ENCODE measurements at places on chromosomes 3 and 15.

DNA sequence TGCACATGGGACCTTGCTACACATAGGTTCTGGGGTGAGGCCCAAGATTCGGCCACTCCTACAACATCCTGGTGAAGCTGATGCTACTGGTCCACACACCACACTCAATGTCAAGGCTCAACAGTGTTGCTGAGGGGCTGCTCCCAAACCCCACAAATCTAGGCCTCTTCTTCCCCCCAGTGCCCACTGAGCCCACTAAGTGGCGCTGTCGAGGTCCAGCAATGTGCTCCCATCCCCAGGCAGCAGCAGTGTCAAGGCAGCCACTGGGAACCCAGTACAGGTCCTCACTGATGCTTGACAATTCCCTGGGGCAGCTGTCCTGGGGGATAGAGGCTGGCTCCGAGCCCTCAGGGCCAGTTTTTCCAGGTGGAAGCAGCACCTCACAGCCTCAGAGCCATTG is 21.5 kb downstream of the SCN5A start:
- DNase-seq: no peak

DNA sequence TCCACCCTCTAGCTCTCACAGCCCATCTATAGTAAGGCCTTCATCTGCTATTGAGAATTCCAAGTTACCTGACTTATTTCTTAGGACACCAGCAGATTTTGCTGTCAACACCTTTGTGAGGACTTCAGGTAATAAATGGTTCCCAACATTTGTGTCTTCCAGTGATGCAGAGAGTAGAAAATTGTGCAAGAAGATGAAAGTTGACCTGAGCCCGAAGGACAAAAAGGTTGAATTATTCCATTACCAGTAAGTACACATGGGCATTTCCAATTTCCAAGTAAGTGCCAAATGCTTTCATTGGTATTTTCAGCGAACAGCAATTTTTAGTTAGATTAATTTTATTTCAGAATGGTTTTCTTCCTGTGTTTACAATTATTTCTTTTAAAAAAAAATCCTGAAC is 35.4 kb downstream of the PDIA5 start:
- DNase-seq: no peak

DNA sequence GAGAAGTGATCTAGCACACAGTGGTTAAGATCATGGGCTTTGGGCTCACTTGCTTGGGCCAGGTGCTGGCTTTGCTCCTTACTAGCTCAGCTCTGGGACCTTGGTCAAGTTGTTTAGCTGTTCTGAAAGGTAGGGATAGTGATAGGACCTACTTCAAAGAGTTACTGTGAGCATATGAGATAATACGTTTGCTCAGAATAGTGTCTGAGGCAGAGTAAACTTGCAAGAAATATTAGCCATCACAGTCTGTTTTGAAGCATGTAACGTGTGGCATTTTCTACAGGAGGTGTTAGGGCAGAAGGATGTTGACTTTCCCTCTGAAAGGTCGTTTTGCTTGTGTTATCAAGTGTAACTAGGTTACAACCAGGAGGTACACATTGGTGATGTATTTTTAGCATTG is 34.5 kb upstream of the NFKBIZ start:
- DNase-seq: no peak

- no peak for DNase-seq
Measured at GRCh38 chr15:54567408-54568035, 589.3 kb downstream of the UNC13C start.

DNA sequence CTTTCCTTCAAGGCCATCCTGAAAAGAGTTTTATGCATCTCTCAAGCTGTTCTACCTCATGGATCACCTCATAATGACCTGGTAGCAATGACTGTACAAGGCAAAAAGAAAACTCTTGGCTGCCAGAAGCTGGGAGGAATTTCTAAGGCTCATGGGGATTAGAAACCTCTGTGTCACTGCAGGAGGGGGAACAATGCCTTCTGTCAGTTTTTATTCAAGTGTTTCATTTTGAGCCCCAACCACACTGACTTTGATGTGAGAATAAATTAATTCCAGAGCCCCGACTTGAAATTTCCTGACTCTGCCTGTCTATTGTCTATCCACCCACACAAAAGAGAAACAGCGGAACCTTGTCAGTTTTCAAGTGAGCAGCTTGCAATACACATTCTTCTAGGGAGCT is 58.7 kb upstream of the MRPL3 start:
- DNase-seq: no peak

DNA sequence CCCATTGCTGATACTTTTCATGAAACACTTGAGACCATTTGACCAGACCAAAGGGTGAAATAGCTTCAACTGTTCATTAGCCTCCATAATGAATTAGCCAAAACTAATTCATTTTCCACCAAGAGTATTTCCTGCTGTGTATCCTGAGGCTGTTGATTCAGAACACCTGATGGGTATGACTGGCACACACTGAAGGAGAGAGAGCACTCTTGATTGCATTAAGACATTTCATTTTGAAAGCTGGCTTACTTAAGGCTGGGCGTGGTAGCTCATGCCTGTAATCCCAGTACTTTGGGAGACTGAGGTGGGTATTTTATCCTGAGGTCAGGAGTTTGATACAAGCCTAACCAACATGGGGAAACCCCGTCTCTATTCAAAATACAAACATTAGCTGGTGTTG is 175.6 kb downstream of the AGBL1 start:
- no peak for DNase-seq

- DNase-seq: no peak
Measured at GRCh38 chr15:83714939-83715628, 61.2 kb downstream of the ADAMTSL3 start.

GRCh38 chr3:71304684-71305083 is 278.8 kb downstream of the FOXP1 start:
- DNase-seq: no peak

DNA sequence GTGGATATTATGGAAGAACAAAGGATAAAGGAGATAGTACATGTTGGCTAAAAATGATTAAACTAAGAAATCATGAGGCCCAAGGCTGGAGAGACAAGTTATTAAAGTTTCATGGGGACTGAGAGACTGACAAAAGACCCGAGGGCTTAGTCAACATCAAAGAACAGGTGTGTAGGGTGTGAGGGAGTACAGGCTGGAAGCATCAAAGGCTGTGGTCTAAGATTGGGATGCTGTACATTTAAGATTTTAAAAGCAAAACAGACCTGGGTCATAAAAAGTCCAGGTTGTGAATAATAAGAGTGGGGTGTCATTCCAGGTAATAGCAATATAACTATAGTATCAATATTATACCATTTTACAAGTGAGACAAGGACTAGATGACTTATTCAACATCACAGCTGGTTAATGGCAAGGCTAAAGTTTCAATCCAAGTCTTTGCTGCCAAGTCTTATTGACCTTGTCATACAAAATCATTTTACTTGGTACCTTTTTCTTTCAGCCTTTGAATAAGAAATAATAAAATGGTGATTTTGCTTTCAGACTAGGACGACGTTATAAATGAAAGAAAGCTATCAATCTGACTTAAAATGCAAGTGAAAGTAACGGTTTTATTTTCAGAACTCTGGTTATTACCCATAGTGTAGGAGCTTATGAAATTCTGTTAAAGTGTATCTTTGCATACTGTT is 211.6 kb downstream of the TNIK start:
- DNase-seq: no peak

DNA sequence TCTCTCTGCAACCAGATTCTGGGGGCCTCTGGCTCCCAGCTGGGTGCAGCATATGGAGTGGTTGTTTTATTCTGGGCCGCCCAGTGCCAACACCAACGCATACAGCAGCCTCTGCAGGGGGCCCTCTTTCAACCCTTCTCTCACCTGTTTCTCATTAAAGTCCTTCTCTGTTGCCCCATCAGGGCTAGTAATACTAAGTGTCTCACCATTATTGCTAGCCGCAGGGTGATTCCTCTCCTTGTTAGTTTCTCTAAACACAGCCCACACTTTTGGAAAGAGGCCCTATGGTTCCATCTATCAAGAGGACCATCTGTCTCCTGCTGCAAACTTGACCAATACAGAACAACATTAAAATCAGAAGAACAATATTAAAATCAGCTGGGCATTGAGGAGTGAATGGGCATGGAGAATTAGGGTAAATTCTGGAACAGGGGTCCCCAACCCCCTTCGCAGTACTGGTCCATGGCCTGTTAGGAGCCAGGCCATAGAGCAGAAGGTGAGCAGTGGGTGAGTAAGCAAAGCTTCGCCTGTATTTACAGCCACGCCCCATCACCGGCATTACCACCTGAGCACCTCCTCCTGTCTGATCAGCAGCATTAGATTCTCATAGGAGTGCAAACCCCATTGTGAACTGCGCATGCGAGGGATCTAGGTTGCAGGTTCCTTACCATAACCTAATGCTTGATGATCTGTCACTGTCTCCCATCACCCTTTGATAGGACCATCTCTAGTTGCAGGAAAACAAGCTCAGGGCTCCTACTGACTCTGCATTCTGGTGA is 36.5 kb downstream of the ALS2CL start:
- DNase-seq: no peak

GRCh38 chr3:181493423-181493822 is 218.3 kb upstream of the SOX2 start:
- DNase-seq: no peak

DNA sequence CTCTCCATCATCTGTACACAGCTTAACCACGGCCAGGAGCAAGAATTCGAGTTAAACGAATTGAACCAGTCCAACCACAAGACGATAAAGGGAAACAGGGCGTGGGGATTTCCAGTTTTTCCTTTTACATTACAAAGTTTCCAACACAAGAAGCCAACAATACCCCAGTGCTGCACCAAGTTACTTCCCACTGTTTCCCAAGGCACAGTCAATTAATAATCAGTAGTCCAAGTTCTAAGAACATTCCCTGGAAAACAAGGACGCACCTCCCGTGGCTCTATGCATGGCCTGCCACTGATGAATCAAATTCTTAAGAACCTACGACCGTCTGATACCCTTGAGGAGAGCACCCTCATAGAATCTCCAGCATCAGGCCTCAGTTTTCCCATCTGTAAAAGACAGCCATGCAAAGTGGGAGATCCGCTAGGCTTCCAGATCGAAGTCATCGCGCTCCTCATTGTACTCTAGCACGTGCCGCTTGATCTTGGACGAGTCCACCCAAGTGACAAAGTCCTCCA is 774 bp downstream of the IMP3 start:
- no peak for DNase-seq

- DNase-seq: no peak
Measured at GRCh38 chr3:152885076-152885475, 50.1 kb downstream of the P2RY1 start.

DNA sequence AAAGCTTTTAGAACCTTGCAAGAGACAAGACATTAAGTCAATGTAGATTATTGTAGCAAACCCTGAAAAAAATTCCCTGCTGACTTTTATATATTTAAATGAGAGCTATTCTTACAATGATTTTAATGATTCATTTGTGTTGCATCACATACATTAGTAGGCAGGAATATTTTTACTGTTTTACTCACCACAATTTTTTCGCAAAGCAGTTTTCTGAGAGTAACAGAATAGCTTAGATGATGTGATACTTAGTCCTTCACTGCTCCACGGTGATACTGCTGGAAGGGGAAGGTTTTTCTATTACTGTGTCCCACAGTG is 43.9 kb upstream of the CLRN1 start:
- DNase-seq: no peak

DNA sequence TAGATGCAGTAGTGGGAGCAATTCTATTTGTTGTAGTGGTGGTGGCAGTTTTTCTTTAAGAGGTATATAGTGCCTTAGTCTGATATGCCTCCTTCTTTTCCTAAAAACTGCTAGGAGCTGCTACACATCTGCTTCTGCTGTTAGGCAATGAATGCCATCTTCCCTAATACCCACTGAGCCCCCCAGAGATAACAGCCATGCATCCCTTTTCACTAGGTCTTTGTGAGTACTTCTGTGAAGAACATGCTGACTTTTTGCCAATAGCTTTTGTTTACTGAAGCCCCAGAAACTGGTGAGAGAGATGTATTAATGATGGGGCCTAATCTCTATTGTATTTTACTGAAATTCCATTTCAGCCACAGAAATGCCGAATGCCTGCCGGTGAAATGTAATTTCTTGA is 92.6 kb upstream of the CHL1 start:
- DNase-seq: no peak

DNA sequence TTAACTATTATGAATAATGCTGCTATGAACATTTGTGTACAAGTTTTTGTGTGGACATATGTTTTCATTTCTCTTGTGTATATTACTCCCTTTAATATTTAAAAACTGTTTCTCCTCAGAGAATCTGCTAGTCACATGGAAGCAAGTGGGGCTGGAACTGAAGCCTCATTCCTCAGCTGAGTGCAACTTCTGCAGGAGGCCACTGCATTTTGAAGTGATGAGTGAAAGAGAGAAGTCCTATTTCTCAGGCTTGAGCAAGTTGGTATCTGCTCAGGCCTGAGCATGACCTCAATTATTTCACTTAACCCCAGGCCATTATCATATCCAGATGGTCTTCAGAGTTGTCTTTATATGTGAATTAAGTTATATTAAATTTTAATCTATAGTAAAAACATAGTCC is 11.5 kb downstream of the TLR9 start:
- DNase-seq: no peak

DNA sequence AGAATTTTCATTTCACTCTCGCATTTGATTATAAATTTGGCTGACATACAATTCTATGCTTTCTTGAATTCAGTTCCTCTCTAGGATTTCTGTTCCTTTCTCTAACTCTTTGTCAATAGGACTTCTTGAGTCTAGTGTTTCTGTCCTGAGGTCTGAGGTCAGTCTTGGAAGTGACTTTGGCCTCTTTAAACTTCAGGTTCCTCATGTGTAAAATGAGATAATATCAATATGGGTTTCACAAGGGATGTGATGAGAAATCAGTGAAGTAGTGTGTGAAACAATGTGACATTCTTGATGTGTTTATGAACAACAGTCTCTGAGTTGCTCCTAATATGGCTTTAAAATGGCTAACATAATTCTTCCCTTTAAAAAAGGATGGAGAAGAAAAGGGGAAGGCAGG is 92.2 kb downstream of the SV2B start:
- no peak for DNase-seq

DNA sequence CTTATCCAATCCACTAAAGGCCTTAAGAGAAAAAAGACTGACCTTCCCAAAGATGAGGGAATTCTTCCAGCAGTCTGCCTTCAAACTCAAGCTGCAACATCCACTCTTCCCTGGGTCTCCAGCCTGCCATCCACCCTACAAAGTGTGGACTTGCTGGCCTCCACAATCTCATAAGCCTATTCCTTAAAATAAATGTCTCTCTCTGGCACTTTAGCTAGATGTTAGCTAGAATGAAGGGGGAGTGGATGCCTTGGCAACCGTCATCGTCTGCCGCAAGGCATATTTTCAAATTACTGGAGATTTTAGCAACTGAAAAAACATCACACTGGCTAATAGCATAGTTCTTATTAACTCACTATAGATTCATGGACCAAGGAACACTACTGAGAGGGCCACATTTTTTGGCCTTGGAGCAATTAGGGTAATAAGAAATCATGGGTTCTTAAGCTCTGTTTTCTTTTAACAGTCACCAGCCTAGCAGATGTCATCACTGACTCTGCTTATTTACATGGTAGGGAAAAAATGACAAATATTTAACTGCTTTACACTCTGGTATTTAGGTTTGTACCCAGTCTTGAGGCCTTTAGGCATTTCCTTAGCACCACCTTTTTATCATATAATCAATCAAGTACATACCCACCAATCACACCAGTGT is 245.3 kb downstream of the MYRIP start:
- DNase-seq: no peak
